Fibroblast of the aortic adventitia (primary cell): ENCODE measurements at places on chromosomes 3 and 15. TPM values are rescaled to one million over a fixed set of nuclear protein-coding genes. Genes with fewer than 3 reads are reported as not detected.

- no peak for DNase-seq
These were observed 56.4 kb downstream of the PLAAT1 start for GRCh38 chr3:193297421-193297820.

GRCh38 chr3:71172951-71173350, 410.6 kb downstream of the FOXP1 start:
- peak; percentile 97 for DNase-seq

GRCh38 chr15:52085299-52085698, 27.3 kb downstream of the BCL2L10 start:
- DNase-seq, result no peak

DNA sequence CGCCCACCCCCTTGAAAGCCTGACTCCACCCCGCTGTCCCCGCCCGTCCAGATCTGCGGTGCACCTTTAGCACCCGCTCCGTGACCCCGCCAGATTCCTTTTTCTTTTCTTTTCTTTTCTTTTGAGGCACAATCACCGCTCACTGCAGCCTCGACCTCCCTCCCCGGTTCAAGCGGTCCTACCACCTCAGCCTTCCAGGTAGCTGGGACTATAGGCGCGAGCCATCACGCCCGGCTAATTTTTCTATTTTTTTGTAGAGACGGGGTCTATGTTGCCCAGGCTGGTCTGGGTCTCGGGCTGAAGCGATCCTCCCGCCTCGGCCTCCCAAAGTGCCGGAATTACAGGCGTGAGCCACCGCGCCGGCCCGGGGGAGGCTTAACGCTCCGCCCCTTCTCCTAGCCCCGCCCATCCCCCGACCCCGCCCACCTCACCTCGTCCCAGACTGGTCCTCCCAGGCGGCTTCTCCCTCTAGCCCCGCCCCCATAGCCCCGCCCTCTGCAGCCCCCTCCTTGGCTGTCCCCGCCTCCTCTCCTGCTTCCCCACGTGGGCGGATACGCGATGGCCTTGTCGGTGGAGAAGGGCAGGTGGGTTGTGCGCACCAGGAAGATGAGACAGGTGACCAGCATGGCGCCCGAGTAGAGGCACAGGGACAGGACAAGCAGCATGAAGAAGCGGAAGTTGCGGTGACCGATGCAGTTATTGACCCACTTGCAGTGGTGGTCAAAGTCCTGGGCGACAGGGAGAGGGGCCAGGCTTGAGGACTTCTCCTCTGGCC, 3.2 kb downstream of the ZDHHC19 start:
- DNase-seq, result no peak

DNA sequence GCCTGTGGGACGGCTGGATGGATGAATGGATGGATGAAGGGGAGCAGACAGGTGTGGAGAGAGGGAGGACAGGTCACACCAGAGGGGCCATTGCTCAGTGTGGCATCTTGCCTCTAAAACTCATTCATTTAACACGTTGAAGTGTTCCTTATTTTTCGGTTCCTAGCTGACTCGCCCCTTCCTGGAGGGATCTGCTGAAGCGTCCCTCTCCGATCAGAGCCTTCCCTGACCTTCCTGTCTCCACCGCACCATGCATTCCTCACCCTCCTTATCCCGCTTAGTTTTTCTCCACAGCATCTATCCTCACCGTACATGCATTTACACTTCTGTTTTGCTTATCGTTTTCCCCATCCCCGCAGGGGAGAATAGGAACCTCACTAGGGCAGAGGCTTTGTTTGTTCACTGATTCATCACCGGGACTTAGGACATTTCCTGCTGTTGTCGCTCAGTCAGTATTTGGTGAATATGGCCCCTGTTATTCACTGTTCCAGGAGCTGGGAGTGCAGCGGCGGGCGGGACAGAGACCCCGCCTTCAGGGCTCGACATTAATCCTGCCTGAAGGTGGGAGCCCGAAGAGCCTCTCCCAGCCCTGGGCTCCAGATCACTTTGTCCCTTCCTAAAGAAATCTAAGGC, 32.0 kb downstream of the FOXL2 start:
- DNase-seq, result peak; percentile 57

- no peak for DNase-seq
These were observed 41.0 kb upstream of the PPP2R3A start for GRCh38 chr3:135924506-135924905.

- peak; percentile 72 for DNase-seq
These were observed 5.7 kb downstream of the LYSMD2 start for GRCh38 chr15:51731549-51732267.

GRCh38 chr15:84813931-84814330, 3.2 kb upstream of the ALPK3 start:
- DNase-seq, result no peak

- DNase-seq, result no peak
These were observed 12.9 kb downstream of the C15orf62 start for GRCh38 chr15:40782609-40783227.

DNA sequence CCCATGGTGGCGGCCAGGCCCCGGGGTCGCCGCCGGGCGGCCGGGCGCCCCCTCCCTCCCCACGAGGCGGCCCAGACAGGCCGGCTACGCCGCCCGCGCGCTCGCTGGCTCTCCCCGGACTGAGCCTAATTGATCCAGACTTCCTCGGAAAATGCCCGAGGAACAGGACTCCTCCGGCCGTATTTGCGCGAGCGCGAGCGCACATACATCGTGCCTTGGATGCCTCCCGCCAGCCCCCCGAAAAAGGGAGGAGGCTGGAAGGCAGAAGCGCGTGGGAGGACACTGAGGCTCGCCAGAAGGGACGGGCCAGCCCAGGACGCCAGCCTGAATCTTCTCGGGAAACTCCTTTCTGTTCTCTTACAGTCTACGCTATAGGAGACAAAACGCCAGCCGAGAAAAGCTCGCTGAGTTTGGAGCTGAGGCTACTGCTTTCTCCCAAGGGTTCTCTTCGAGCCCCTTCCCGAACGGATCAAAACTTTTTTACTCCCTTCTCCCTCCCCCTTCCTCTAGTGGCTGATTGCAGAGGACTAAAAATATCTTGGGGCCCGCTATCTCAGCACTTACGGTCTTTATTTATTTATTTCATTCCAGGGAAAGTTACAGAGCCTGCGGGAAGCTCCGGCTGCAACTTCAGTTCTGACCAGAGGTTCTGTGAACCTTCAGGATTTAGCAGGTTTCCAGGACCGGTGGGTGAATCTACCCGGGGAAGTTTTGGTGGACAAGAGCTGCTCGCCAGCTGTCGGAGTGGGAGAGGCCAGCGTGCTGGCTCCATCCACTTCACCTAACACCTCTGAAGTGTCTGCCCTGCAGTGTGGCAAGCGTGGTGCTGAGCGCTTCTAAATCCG, at the start of gene PDZRN3:
Gene PDZRN3, minus strand, starts transcription at position 121 of the 845 bp plus-strand sequence.
- peak; percentile 84 for DNase-seq

- DNase-seq, result peak; percentile 98
These were observed 67.7 kb downstream of the SLC30A4 start for GRCh38 chr15:45454814-45455213.

DNA sequence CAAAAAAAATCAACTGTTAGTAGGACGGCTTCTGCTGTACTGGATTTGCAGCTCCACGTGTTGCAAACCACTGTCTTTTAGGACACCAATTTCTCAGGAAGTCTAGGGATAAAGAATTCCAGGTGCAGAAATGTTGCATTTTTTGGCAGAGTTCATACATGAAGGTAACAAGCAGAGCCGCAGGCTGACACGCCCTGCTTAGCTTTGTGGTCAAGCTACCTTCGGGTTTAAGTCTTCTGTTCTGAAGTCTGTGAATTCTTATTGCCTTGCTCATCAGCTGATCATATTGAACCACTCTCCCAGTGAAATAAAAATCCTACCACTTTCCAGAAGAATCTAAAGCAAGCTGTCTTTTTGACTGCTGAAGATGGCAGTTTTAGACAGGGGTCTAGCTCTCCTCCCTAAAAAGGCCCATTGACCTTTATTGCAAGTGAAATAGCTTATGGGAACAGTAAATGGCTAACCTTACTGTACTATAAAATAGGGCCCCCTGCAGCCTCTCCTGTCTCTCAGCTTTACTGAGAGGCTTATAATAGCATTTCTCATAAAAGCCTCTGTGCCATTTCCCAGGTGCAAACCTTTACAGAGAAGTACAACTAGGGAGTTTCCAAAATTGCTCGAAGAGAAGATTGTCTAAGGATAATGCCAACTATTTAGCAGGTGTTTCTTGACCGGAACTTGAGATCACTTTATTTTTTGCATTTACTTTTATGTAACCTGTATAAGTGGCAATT, 262.2 kb upstream of the IL12A start:
- DNase-seq, result no peak

DNA sequence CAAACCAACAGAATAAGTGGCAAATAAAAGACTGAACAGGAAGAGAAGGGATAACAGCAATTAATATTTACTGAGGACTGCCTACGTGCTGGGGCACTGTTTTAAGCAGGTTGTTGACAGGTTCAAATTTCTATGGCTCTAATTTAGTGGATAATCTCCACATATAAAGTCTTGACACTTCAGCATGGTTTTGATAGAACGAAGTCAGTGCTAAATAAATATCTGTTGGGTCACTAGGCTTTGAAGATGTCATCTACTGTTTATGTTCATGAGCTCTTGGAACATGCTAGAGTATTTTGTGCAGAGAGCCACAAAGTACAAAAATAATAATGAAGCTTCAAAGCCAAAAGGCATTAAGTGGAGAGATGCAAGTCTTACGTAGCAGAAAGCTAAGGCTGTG, 74.0 kb downstream of the SFMBT1 start:
- DNase-seq, result no peak

DNA sequence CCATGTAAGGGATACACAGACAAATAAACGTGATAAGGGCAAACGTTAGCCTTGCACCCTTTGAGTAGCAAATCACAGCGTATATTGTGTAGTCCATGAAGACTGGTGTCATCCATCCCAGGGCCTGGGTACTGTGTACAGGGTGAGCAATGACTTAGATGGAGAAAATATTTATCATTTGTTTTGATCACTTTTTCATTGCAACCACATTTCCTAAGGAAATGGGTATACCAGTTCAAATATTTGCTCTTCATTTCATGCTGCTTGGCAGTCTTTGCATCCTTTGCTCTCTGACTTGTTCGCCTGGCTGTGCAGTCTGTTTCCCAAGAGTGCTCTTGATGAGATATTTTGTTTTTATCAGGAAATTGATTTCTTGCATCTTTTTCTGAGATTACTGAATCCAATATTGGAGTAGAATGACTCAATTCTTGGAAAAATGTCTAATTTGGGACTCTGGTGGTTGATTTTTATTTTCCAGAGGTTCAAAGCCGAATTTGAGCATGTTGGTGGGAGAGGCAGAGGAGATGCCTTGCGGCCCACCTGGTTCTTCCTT, 424.6 kb upstream of the SEMA6D start:
- DNase-seq, result no peak

DNA sequence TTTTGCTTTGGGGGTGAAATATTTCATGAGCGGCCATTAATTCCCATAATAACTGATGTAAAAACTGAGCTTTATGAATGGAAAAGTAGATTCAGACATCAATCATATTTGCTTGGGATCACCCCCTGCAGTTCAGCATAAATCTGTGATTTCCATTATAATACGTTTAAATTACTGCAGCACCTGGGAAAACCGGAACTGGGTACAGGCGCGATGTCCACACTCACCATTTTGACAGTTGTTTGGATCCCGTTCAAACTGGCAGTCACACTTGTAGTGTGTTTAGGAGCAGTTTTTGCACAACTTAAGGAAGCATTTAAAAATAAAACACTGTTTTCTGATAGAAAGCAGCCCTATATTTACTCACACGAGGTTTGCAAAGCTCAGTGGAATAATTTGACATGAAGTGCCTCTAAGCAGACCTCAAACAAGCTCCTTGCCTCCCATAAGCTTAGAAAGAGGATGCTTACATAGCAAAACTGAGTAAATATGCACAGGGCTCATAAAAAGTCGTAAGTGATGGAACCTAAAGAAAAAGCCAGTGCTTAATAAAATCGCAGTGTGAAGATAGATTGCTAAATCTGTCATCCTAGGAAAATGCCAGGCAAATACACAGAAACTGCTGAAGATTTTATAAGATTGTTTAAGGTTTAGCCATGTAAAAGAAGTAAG, 377.6 kb downstream of the PTPRG start:
- no peak for DNase-seq

- DNase-seq, result peak; percentile 36
These were observed 28.7 kb downstream of the CMTM7 start for GRCh38 chr3:32420126-32421038.

DNA sequence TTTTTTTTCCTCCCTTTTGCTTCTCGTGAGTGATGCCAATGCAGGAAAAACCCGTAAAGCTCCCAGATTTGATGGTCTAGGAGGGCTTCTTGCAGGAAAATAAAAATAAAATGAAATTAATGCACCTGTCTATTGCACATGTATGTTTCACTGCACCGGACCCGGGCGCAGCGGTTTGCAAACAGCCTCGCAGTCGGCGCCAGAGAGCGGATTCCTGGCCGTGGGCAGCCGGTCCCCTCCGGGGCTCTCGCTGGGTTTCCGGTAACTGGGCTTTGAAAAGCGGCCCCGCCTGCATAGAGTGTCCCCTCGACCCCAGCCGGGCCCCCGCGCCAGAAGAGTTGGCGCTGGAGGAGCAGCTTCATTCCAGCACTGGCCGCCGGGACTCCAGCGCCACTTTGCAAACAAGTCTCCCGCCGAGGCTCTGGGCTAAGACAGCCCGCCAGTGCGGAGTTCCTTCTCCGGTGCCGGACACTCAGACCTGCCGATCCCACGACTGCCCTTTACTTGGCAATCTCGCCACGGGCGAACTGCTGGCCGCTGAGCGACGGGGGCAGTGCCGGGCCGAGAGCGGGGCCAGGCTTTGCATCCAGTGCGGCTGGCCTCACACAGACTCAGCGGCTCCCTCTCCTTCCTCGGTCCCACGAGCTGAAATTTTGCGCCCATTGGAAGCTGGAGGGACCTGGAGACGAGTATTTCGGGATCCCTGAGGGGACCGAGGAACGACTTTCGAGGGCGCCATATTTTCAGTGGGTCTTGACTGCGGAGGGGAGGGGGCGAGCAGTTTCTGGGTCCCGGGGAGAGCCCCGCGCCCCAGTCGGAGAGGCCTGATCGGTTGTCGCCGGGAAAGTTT, 225.9 kb upstream of the C2CD4B start:
- peak; percentile 42 for DNase-seq

- no peak for DNase-seq
These were observed 20.1 kb downstream of the RAB43 start for GRCh38 chr3:129101370-129102138.

DNA sequence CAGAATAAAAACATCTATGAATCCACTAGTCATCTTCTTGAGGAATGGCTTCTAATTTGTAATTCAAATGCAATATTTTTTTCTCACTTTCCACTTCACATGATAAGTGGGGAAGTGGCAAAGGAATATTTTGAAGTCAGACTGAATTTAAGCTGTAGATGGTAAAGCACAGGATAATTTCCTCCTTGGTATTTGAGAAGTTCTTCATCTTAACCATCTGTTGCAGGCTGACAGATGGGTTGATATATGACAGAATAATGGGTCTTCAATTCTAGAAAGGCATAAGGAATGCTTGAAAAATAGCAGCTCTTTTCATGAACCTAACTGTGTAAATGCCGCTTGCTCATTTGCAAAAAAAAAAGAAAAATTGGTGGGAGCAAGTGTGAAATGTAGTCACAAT, 66.5 kb upstream of the SNTN start:
- DNase-seq, result no peak

GRCh38 chr3:56488812-56489600, 20.7 kb upstream of the ERC2 start:
- DNase-seq, result no peak

GRCh38 chr15:34765741-34766140, 10.9 kb upstream of the GJD2 start:
- DNase-seq, result no peak

GRCh38 chr3:189953551-189953950, 167.1 kb downstream of the P3H2 start:
- peak; percentile 59 for DNase-seq

- DNase-seq, result no peak
These were observed 26.0 kb upstream of the CA12 start for GRCh38 chr15:63407612-63408011.

LYZL4 gene
- total RNA-seq, result not detected in 2 replicates

P2RY14 gene
- total RNA-seq, result 0.41 TPM in 1 of 2 replicates, not detected in the other

SLC22A14 gene
- total RNA-seq, result not detected in 2 replicates

SLC28A1 gene
- total RNA-seq, result not detected in 2 replicates

THRB gene
- total RNA-seq, result 4.7 and 8.7 TPM in 2 replicates
